ENCODE measurements at places on chromosomes 2 and 18.
A peak's percentile ranks its signal among the peaks of the same experiment; 100 is the strongest.

DNA sequence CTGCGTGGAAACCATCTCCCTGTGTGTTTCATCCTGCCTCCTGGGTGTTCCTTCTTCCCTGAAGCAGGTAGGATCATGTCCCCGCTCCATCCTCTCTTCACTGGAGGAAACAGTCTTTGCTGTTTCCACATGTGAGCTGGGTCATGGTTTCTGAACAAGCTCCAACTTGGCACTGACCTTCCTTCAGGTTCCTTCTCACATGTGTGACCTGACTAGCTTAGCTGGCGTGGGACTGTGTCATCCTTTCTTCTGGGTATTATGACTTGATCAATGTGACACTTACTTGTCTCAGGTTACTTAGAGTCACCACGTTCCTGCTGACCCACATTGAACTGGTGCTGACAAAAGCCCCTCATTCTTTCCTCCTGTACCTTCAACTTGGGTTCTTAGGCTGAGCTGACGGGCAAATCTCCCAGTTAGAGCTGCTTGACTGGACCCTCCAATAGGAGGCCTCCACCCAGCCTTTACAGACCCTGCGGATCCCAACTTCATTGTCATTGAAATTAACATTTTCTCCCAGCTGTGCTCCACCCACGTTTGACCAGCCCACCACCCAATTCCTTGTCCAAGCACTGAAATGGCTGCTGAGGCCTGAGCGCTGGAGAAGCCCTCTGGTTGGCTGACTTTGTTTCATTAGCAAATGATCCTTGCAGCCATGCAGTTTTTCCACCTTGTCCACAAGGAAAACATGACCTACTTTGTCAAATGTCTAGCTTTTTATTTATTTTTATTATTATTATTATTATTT is 128.1 kb downstream of the DDX1 start:
- no peak for DNase-seq

- no peak for DNase-seq
These were observed 121.2 kb downstream of the TCF4 start for GRCh38 chr18:55466789-55467188.

- no peak for DNase-seq
These were observed 108.9 kb upstream of the ITGA4 start for GRCh38 chr2:181348107-181348837.

DNA sequence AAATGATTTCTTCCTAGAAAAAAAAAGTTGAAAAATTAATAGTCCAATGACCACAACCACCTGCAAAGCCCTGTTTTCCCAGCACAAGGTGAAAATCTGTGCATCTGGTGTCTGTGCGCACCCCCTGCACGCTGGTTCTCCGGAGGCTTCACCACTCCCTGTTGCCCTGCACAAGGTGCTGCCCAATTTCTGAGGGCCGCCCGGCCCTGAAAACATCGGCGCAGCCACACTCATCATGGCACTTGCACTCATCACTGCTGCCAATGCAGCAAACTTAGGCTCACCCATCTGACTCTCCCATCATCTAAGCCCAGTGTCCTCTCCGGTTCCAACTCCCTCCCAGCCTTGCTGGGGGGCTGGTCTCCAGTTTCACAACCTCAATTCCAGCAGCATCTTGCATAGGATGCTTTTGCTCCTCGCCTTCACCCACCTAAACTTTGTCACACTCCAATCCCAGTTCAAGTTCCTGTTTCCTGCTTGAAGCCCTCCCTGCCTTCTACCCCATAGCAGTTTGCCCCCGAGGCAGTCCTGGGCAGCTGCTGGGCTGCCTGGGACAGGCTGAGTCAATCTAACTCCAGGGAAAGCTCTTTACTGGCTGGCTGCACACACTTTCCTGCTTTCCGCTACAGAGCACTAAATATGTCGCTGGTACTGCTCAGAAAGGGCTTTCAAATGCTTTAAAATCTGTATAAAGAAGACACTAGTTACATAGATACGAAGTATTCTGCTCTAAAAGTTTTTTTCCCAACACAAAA is 522.5 kb upstream of the ID2 start:
- DNase-seq: no peak

GRCh38 chr2:157192445-157193423 is 64.8 kb upstream of the GALNT5 start:
- no peak for DNase-seq

GRCh38 chr2:189018631-189019030 is 44.5 kb downstream of the COL3A1 start:
- DNase-seq: no peak

- DNase-seq: peak; percentile 97
These were observed at the start of gene GCA for GRCh38 chr2:162343824-162344616. Gene GCA, plus strand, starts transcription at chr2:162344132. Its CDS starts 117 bp downstream, at chr2:162344249.

GRCh38 chr2:222280795-222281194 is 18.0 kb downstream of the PAX3 start:
- no peak for DNase-seq

DNA sequence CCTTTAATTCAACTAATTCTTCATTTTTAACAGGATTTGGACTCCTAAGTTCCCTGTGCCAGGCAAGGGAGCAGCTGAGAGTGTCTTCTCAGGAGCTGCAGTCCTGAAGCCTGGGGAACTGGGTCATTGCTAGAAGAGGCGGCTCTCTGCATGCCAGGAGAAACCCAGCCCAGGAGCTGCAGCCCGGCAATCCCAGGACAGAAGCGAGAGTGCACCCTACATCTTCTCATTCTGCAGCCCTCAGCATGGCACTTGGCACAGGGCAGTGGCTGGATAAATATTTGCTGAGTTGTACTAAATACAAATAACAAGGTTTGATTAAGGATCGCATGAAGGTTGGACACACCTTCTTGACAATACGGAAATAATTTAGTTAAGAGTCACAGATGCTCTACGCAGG is 244.9 kb upstream of the PXDN start:
- no peak for DNase-seq

GRCh38 chr2:129006135-129006886 is 687.6 kb upstream of the HS6ST1 start:
- DNase-seq: no peak

GRCh38 chr18:67142604-67143003 is 373.9 kb downstream of the DSEL start:
- no peak for DNase-seq

DNA sequence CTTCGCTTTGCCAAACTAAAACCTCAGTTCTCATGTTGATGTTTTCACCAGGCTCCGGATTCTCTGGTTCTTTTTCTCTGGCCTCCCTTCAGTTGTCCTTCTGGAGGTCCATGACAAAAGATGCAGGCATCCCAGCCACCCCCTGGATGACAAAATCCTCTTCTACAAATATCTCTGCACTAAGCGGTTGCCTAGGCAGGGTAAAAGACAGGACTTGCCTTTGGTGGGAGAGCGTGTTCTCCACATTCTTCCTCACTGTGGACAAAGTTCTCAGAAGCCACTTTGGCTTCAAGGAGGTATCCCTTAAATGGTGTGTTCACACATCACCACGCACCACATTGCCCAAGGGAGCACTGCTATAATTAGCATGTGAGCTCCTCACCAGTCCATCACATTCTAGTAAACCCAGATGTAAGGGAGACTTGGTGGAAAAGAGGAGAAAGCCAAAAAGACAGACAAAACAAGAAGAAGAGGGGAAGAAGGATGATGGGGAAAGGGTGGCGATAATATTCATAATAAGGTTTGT is 23.6 kb upstream of the MRPL33 start:
- DNase-seq: no peak

DNA sequence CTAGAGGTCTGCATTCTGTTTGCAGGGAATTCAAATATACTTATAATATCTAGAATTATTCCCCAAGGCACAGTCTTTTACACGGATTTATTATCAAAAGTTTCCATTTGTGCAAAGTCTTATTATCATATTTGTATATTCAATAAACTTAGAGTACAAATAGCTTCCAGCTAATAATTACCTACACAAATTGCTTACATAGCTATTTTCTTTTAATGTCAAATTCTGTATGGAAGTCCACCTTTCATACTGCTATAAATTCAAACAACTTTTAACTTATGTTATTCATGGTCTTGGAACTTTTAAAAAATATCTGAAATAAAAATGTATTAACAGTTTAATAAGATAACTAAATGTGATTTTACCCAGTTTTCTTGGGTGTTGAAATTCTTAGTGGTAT is 13.1 kb downstream of the CHST9 start:
- DNase-seq: no peak

GRCh38 chr2:217616936-217617335 is 385.9 kb downstream of the TNS1 start:
- DNase-seq: no peak

DNA sequence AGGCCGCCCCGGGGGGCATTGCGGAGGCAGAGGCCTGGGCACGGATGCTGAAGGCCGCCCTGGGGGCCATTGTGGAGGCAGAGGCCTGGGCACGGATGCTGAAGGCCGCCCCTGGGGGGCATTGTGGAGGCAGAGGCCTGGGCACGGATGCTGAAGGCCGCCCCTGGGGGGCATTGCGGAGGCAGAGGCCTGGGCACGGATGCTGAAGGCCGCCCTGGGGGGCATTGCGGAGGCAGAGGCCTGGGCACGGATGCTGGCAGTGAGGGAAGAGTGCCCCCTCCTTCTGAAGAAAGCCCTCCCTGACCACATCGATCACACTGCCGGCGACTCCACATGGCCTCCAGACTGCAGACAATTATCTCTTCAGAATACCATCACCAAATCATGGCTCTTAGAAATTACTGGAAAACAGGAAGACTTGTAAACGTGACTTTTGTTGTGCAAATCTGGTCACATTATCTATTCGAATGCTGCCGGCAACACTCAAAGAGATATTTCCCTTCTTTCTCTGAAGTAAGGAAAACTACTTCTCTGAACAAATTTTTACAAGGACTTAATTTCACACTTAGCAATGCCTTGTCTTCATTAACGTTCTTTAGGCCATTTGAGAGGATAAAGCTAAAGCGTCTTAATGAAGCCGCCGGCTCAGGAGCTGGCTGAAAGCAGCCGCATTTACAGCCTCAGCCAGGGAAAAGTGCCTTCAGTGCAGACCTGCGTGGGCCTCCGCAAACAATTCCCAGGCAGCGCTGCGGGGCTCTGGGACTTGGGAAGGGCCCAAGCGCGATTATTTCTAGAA is 18.1 kb upstream of the SNTG2 start:
- no peak for DNase-seq

- peak; percentile 35 for DNase-seq
These were observed 1.2 kb downstream of the RAPH1 start for GRCh38 chr2:203533676-203534591.

DNA sequence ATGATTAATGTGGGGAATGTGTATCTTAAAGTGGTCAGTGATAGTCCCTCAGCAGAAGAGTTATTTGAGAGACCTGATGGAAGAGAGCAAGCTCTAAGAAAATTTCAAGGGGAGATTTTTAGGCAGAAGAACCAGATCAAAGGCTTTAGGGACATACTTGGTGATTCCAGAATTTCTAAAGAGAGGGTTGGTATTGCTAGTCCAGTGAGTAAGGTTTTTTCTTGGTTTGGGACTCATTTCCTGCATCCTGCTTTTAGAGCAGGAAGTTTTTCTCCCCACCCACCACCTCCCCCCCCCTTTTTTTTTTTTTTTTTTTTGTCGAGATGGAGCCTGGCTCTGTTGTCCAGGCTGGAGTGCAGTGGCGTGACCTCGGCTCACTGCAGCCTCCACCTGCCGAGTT is 42.7 kb upstream of the DYSF start:
- no peak for DNase-seq

DNA sequence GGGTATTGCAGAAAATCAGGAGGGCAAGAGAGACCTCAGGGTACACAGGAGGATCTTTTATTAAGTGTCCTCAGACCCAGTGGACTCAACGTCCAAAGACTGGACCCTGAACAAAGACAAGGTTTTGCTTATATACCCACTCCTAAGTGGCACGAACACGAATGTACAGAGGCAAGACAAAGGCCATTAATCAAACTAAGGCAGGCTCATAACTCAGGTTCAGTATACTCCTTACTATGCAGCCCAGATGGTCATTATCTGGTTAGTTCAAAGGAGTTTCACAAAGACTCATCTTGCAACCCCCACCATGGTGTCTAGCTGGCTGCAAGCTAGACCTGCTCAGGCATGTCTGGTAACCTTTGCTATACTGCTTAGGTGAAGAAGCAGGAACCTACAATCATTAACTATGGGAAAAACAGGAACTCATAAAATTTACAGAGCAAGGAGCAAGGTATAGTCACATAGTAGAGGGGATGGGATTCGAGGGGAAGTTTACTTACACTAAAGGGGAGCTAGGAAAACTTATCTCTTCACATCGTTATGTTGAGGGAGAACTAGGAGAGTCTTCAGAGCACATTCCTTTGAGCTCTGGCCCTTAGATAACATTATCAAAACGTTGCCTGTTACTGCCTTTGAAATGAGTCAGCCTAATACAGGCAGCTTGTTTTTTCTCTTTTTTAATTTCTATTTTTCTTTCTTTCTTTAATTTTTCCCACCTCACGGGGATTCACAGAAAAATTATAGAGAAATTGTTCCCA is 33.9 kb downstream of the SLC4A3 start:
- no peak for DNase-seq

DNA sequence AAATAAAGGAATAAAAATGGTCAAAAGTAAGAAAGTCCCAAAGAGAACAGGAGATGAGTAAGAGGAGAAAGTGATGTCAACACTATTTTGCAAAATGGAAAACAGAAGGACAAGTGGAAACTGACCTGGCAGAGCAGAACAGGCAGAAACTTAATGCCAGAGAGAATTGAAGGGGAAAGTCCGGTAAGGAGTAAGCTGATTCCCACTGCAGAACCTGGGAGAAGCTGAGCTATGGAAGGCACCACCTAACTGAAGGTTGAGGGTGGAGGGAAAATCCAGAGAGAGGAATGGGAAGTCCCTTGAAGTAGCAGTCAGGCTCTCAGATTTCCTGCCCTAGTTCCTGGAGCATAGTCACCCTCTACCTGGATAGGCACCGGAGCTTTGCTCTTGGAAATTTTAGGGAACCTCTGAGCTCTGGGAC is 59.8 kb downstream of the MOGAT1 start:
- DNase-seq: no peak

- DNase-seq: no peak
These were observed 19.2 kb downstream of the ATOH8 start for GRCh38 chr2:85772841-85773491.

DNA sequence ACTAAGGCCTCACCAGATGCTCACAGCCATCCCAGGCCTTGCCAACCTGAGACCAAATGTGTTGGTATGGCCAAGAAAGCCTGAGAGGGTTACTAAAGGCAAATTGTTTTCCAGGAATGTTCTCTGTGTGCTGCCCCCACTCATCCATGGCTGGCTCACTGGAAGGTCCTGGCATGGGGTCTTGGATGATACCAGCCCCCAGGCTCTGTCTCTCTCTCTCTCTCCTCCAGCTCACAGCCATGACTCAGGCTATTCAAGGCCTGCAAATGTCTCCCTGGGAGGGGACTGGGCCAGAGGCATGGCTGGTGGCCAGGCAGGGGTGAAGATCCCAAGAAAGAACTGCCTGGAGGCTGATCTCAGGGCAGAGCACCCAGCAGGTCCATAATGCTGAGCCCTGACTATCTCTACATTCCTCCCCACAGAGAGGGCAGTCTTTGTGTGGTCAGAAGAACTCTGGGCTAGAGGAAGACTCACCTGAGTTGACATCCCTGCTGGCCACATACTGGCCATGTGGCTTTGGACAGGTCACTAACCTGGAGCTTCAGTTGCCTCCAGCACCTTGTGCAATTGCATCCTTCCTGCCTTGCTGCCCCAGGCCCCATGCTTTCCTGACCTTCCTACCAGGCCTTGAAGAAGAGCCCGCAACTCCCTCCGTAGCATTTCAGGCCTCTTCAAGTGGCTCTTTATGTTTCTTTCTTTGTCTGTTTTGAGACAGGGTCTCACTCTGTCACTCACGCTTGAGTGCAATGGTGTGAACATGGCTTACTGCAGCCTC is 150.4 kb downstream of the ZFP36L2 start:
- no peak for DNase-seq

All from central memory CD4-positive, alpha-beta T cell (primary cell).